ENCODE measurements at places on chromosomes 11 and 22.

DNA sequence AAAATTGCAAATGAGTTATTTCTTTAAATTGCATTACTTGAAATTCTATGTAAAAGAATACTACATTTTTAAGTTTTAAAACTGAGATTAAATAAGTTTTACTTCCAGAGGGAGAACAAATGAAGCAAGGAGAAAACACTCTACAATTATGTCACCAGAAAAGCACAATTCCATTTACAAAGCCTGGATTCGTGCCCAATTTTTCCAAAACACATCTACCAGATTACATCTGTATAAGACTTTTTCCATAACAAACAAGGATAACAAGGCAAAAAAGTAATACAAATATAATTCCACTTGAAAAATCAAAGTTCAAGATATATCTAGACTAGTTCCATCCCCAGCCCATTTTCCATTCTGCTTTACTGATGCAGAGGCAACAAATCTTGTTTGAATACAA is 40.5 kb downstream of the MTMR2 start:
- no peak for DNase-seq

- DNase-seq = no peak
These were observed 148.1 kb downstream of the DYNC2H1 start for GRCh38 chr11:103257360-103257759.

- DNase-seq = no peak
These were observed 38.5 kb upstream of the APLNR start for GRCh38 chr11:57275582-57275981.

GRCh38 chr11:65779919-65780769 is 632 bp downstream of the AP5B1 start:
- peak; percentile 93 for DNase-seq

- no peak for DNase-seq
These were observed 57.4 kb downstream of the CHRDL2 start for GRCh38 chr11:74673693-74674360.

DNA sequence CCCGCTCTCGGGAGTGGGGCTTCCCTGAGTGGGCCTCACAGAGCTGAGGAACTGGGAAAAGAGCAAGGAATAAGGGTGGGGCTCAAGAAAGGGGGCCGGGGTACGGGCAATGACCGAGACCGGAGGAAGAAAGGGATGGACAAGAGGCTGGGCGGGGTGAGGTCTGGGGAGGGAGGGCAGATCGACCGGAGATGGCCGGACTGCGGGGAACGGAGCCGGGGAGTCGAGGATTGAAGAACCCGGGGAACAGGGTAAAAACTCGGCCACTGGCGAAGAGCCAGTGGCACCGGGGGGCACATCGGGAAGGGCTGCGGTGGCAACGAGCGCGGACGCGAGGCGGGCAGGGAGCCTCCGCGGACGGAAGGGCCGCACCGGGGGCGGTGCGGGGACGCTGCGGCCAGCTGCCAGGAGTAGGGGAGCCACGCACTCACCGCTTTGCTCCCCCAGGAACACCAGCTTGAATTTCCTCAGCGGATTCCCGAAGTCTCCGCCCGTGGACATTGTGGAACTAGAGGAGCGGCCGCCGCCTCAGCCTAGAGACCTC is 667 bp downstream of the RAB6A start:
- peak; percentile 44 for DNase-seq

- peak; percentile 77 for DNase-seq
These were observed 66.5 kb downstream of the BMAL1 start for GRCh38 chr11:13343931-13344717.

DNA sequence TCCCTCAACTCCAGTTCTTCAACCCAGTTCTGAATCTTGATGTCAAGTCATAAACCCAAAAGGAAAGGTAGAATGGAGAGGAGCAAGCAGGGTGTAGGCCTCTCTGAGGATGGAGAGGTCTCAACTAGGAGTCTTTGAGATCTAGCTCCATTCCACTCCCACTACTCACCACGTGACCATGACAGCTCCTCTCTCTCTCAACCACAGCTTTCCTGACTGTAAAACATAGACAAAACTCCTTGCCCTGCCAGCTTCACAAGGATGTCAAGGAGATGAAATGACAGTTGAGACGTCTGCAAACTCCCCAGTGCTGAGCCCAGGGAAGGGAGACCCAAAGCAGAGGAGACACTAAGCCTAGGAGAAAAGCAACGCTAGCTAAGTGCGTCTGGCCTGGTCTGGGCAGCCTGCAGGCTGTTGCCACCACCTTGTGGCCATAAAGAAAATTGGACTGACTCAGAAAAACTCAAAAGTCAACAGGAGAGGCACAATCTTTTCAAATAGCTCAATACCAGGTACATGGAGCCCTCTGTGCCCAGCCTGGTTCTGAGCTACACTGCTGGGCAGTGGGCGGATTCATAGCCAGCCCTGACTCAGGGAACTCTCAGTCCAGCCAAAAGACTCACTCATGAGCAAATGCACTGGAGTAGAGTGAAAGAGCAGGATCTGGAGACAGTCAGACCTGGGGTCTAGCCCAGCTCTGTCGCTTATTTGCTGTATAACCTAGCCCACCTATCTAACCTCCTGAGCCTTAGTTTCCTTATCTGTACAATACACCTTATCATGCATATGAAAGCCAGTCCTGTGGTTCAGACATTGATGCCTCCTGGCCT is 3.4 kb downstream of the CLPB start:
- DNase-seq = peak; percentile 68

GRCh38 chr11:108895579-108896480 is 231.0 kb downstream of the DDX10 start:
- DNase-seq = peak; percentile 72

- no peak for DNase-seq
These were observed 8.6 kb downstream of the SC5D start for GRCh38 chr11:121300972-121301699.

DNA sequence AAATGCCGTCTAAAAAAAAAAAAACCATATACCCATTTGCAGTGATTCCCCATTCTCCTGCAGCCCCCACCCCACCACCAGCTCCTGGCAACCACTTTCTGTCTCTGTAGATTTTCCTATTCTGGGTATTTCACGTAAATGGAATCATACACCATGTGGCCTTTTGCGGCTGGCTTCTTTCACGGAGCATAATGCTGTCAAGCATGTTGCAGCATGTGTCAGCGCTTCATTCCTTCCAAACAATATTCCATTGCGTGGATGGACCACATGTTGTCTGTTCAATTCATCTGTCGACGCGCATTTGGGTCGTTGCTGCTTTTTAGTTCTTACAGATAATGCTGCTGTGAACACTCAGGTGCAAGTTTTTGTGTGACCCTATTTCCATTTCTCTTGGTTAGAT is 14.8 kb upstream of the EMID1 start:
- no peak for DNase-seq

DNA sequence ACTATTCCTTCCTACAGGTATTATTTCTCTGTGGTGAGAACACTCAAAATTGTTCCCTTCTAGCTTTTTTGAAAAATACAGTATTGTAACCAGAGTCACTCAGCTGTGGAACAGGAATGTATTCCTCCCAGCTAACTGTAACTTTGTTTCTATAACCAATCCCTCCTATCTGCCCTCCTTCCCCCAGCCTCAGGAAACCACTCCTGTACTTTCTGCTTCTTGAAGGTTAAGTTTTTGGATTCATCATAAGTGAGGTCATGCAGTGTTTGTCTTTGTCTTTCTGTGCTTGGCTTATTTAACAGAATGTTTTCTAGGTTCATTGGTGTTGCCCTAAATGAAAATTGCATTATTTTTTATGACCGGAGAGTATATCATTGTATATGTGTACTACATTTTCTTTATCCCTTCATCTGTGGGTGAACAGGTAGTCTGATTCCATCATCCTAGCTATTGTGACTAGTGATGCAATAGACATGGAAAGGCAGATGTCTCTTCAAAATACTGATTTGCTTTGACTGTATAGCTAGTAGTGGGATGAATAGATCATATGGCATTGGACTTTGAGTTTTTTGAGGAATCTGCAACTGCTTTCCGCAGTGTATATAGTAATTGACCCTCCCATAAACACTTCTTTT is 112.9 kb upstream of the GRK3 start:
- DNase-seq = no peak

DNA sequence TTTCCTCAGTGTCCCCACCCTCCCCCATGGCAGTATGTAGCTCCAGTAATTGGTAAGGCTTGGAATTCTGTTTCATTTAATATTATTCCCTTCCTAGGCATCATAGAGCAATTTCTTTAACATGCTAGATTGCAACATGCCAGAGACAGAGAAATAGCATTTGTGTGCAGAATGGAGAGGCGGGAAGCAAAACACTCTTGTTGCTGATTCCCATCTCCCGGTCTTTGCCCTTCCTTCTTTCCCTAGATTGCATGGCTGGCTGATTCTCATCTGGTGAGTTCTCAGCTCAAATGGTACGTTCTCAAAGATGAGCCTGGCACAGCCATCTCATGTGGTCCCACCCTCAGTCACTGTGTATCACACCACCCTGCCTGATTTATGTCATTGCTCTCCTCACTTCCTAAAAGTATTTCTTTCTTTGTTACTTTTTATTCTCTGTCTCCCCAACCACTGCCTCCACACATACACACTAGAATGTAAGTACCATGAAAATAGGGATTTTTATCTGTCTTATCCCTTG is 66.9 kb downstream of the ARFGAP2 start:
- no peak for DNase-seq

DNA sequence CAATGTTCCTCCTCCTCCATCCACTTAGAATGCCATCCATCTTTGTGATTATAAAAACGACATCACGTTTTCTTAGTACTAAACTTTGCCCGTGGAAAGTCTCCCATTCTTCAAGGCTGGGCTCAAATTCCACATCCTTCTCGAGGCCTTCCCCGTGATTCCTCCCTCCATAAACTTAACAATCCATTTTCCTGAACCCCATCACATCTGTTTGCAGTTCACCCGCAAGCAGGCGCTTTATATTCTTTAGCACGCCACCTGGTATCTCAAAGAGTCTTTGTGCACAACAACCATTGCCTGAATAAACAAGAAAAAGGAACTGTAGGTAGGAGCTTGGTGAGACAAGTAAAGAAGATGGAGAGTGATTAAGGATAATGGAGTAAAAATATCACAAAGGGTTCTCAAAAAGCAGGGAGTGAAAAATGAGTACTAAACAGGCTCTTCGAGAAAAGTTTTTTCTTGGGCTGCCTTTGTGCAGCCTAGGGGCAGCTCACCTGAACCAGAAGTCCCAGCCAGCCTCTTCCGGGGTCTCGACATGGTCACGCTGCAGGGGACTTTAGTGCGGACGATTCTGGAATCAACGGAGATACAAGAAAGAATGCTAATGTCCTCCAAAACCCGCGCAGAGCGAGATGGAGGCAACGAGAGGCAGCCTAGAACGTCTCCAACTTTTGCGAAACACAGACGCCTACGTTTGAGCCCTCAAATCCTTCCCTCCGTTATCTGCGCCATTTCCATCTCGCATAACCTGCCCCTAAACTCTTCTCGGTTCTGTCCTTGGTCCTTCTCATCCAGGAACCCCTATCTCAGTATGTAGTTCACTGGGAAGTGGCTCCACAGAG is 585 bp downstream of the THYN1 start:
- peak; percentile 40 for DNase-seq

GRCh38 chr11:44192017-44192385 is 96.5 kb downstream of the EXT2 start:
- DNase-seq = no peak

GRCh38 chr22:36277482-36278291 is 24.8 kb downstream of the APOL1 start:
- DNase-seq = peak; percentile 62

DNA sequence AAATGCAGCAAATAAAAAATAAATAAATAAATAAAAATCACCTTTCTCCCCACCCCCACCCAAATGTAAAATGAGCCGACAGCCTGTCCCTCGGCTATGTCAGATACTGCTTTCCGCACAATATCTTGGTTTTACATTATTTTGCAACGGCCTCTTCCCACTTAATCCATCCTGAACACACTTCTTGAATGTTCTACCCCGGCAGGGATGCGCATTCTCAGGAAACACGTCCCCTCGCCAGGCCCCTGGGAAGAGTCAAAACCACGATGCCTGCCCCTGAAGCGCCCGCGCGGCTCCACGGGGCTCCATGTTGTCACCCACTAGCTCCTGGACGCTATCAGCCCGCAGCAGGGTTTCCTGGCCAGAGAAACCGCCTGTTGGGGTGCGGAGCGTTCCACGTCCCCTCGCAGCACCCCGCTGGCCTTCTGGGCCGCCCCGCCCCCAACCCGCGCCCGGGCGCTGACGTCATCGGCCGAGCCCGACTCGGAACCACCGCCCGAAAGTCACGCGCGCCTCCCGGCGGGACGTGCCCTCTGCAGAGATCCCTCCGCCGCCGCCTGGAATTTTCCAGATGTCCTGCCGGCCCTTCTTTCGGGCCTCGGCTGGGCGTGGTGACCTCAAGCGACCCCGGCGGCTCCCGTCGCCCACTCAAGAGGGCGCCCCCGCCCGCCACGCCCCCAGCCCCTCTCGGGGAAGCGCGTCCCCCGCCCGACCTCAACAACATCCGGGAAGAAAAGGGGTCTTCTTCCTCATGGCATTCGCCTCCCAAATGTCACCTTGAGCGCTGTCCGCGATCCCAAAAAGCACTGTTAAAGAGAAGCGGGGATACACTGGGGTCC is 585 bp upstream of the NEAT1 start:
- peak; percentile 100 for DNase-seq

DNA sequence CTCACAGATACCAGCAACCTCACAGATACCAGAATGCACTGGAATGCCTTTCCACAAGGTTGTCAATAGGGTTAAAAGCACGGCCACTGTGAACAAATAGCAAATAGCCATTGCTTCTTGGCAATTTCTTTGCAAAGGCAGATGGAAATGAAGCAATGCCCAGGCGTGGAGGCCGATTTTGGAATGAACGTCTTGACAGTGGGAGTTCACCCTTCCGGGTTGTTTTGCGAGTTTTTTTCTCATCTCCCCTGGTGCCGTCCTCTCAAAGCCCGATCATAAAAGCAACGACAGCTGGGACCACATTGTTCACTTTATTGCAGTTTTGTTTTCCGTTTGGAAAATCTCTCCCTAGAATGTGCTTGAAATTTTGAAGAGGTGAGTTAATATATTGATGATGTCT is 38.0 kb upstream of the CD82 start:
- DNase-seq = no peak

DNA sequence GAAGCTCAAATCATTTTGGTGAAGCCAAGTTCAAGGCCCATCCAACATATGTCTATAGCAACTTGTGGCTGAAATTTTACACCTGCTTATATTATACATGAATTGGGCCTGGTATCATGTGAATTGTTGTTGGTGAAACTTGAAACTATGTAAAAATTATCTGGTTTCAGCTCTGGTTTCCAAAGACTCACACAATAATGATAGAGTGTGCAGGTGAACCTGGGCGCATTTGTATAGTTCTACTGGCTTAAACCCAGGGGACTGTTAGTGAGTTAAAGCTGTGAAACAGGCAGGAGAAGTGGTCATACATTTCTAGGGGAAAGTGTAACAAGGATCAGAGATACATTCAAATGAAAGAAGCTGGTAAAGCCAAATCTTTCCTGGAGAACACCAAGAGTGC is 627.3 kb downstream of the METTL15 start:
- no peak for DNase-seq

DNA sequence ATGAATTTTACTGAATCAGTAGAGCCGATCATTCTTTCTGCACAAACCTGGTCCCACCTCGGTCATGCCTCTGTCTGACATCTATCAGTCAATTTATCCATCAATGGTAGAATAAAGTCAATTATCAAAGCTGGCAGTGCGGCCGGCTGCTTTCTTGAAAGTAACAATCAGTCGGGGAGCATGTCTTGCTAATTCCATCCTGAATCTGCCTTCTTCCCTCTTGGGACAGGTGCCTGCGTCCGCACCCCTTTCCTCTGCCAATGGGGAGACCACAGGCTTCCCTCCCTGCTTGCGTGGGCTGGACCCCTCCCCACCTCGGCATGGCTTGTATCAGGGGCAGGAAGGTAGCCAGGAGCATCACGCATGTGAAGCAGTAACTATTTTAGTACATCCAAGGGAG is 962.9 kb downstream of the BRD1 start:
- no peak for DNase-seq

- DNase-seq = no peak
These were observed 168.9 kb downstream of the MIAT start for GRCh38 chr22:26825960-26826935.
